T-helper 1 cell treated with Interleukin-12 subunit alpha and Interleukin-12 subunit beta and Interleukin-4 antibody, amounts not matched to agents 30 ng/mL and 1 ng/mL, for 36 hours (primary cell): ENCODE measurements at places on chromosomes 1 and 21. TPM values are rescaled to one million over a fixed set of nuclear protein-coding genes. Genes with fewer than 3 reads are reported as not detected.

NBPF20 gene
- total RNA-seq = 1.4 and 1.5 TPM in 2 replicates

TMEM81 gene
- total RNA-seq = 2.6 and 3.1 TPM in 2 replicates

TSPEAR gene
- total RNA-seq = not detected in 2 replicates

SELL gene
- total RNA-seq = 330 and 338 TPM in 2 replicates

SETD4 gene
- 18.4 and 19.0 TPM in 2 replicates for total RNA-seq

DTL gene
- total RNA-seq = 49.8 and 54.4 TPM in 2 replicates

PCAT6 gene
- total RNA-seq = 1.0 TPM in 1 of 2 replicates, not detected in the other
